NCI-H2081 treated with DMSO at 0.1 percent for 48 hours (cell line): ENCODE measurements at places on chromosomes 1 and 21.

GRCh38 chr1:247118946-247119446, 14.8 kb upstream of the ZNF669 start:
- no peak for DNase-seq

GRCh38 chr1:211813590-211813989, 17.0 kb downstream of the LPGAT1 start:
- no peak for DNase-seq

GRCh38 chr1:21814241-21814918, 2.3 kb downstream of the LDLRAD2 start:
- DNase-seq, result no peak

DNA sequence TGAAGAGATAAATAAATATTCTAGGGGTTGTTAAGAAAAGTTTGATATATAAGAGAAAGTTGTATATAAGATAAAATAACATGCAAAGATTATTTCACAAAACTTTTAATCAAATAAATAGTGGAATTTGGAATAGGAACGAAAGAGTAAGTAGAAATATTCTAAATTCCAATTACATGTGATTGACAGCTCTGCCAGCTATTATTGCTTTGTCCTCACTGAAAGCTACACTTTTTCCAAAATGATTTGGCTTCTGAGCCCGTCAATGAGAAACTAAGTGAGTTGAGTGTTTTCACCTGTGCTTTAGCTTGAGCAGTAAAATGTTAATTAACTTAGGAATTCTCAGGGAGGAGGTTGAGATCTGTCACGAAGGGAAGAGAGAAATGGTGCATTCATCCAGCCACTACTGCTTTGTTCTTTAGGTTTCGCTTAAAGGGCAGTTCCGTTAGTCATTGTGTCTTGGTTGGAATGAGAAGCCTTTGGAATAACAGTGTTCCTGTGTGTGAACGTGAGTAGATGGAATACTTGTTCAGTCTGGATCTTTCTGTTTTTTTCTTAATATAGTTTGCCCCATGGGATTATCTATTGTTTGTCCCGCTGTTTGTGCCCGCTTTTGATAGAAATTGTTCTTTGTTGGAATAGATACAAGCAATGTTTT, 63.3 kb upstream of the CR1L start:
- DNase-seq, result no peak

DNA sequence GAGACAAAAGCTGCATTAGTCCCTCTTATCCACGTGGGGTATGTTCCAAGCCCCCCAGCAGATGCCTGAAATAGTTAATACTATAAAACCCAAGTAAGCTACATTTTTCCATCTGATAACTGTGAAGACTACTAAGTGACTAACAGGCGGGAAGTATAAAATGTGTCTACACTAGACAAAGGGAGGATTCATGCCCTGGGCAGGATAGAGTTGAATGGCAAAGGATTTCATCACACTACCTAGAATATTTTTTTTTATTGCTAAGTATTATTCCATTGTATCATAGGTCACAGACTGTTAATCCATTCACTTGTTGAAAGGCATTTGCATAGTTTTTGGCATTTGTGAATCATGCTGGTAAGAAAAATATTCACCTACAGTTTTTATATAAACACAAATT, 26.4 kb upstream of the CFHR4 start:
- no peak for DNase-seq

GRCh38 chr1:221344693-221345092, 397.2 kb downstream of the DUSP10 start:
- DNase-seq, result no peak

DNA sequence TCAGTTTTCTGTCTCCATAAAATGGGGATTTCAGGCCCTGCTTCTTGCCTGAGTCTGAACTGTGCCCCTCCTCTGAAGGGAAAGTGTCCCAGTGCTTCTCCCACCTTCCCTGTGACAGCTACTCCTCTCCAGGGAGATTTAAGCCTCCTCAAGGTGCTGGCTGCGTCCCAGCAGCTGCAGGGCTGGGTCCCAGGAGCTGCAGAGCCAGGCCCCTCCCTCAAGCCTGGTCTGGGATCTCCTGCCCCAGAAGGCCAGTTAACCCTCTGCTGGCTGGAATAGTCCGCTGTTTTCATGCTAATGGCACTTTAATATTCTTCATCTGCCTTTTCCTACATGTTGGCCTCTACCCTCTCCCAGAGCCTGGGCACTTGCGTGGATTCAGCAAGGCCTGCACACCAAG, 99.0 kb downstream of the PLXNA2 start:
- DNase-seq, result no peak

DNA sequence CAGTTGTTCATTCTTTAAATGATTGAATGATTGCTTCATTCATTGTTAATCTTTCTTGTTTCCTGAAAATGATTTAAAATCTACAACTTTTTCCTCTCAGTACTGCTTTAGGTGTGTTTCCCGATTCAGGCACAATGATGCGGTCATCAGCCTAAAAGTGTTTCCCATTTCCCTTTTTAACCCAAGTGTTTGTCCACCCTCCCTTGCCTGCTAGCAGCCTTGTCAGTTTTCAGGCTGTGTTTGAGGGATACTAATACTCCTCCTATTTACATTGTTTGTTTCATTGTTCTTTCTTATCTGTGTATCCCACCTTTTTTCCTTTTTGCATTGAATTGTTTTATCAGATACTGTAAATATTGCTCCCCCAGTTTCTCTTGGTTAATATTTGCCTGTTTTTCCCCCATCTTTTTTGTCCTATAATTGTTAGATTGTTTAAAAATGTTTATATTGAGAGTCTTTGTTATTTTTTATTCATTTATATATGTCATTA, 131.1 kb downstream of the KIAA0319L start:
- no peak for DNase-seq

DNA sequence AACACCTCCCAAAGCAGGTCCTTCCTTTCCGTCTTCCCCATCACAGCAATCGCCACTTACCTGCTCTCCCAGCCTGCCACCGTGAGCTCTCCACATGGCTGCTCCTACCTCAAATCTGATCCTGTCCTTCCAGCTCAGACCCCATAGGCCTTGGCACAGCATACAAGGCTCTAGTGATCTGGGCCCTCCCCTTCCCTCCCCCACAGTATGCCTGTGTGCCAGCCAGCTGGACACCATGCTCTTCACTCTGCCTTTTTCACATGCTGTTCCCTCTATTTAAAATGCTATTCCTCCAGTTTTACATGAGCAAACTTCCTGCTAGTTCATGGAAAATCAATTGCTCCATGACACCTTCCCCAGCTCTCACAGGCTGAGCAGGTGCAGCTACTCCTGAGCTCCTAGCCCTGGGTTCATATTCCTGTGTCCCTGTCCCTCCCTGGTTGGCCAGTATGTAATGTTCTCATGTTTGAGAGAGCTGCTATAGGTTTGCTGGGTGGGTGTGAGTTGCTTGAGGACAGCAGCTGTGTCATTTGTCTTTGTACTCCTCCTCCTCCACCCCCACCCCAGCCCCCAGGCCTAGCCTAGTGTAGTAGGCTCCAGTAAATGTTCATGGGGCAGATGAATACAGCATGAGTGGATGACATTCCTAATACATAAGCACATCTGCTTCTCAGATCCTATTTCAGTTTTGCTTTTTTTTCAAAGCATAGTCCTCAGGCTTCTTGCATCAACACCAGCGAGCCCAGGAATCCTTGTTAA, 6.3 kb upstream of the TNNT2 start:
- no peak for DNase-seq

- DNase-seq, result no peak
Observed at GRCh38 chr1:235767795-235768194, 98.9 kb downstream of the LYST start.

- no peak for DNase-seq
Observed at GRCh38 chr21:39318091-39318959, 4.9 kb upstream of the BRWD1 start.

DNA sequence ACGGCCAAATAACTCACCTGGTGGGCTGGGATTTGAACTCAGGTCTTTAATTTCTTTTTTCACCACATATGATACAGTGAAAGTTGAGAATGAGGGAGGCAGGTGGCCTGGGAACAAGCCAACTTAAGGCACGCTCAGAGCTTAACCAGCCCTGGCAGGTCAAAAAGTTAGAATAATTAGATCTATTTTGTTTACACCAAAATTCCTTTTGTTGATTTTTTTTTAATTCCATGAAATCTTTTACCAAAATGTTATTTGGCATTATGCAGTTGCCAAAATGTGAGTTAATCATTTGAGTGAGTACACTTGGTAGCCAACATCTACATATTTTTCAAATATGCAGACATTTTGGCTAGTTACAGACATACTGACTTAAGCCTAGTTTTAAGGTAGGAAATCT, 36.8 kb downstream of the LHX8 start:
- DNase-seq, result no peak

- DNase-seq, result no peak
Observed at GRCh38 chr1:200473698-200474371, 64.0 kb upstream of the ZNF281 start.

DNA sequence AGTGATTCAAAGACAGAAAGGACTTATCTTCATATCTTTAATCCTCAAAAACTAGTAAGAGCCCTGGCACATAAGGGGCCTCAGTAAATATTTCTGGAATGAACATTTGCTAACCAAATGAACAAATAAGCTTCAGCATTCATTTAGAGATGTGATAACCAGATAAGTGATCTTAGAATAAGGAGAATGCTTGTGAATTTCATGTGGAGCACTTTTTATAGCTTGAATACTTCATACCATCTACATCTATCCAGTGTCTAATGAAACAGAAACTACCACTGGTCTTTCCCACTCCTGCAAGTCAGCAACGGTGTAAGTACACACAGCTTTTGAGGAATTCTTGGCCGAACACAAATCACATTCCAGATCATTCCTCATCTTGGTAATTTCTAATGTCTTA, 38.5 kb downstream of the EDEM3 start:
- no peak for DNase-seq

- no peak for DNase-seq
Observed at GRCh38 chr1:243733670-243734307, 116.3 kb downstream of the AKT3 start.

GRCh38 chr1:95221306-95221705, 12.7 kb upstream of the RWDD3 start:
- DNase-seq, result no peak

DNA sequence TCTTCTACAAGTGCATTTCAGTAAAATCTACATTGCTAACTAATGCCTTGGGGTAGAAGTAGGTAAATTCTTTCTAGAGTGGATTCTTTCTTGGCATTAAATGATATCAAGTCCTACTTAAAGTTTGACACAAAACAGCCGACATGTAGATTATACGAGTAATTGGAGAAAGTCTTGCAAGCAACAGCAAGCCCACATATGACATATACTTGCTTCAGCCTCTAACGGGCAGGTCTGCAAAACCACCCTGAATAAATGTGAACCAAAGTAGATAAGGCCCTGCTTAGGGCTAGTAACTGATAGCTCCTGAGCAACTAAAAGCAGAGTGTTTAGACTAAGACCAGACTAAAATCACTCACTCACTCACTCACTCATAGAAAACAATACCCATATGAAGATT, 203.2 kb downstream of the LTN1 start:
- DNase-seq, result no peak

GRCh38 chr1:246508897-246509688, 2.0 kb upstream of the SMYD3 start:
- DNase-seq, result no peak

DNA sequence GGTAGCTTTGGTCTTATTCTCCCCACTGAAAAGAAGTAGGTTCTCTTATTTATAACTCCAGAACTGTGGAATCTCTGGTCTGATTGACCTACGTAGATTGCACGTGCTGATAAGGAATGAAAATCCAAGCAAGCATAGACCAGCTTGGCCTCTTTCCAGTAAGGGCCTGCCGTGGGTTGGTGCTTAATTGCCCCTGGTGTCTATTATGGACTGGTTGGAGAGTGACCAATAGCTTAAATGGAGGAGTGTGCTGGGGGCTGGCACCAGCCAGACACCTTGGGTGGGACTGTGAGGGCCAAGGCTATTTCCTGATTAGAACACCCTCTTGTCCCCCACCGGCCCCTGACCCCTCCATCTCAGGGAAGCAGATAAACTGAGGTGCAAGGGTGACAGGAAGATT, 74.0 kb downstream of the TENT5C start:
- DNase-seq, result no peak

DNA sequence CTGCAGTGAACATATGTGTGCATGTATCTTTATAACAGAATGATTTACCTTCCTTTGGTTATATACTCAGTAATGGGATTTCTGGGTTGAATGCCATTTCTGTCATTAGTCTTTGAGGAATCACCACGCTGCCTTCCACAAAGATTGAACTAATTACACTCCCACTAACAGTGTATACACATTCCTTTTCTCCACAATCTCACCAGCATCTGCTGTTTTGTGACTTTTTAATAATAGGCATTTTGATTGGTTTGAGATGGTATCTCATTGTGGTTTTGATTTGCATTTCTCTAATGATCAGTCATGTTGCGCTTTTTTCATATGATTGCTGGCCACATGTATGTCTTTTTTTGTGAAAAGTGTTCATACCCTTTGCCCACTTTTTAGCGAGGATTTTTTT, 680.5 kb downstream of the PTPRC start:
- no peak for DNase-seq

GRCh38 chr1:70071601-70072000, 133.8 kb downstream of the LRRC40 start:
- DNase-seq, result no peak

GRCh38 chr1:222974496-222974895, 159.7 kb downstream of the DISP1 start:
- no peak for DNase-seq

- no peak for DNase-seq
Observed at GRCh38 chr1:234658138-234658537, 48.2 kb upstream of the IRF2BP2 start.

- DNase-seq, result no peak
Observed at GRCh38 chr1:108814343-108815125, 42.4 kb downstream of the AKNAD1 start.

GRCh38 chr1:15742339-15742801, at the start of gene TMEM82:
Gene TMEM82, plus strand, starts transcription at chr1:15742499. Its CDS starts 61 bp downstream, at chr1:15742560.
- DNase-seq, result no peak

DNA sequence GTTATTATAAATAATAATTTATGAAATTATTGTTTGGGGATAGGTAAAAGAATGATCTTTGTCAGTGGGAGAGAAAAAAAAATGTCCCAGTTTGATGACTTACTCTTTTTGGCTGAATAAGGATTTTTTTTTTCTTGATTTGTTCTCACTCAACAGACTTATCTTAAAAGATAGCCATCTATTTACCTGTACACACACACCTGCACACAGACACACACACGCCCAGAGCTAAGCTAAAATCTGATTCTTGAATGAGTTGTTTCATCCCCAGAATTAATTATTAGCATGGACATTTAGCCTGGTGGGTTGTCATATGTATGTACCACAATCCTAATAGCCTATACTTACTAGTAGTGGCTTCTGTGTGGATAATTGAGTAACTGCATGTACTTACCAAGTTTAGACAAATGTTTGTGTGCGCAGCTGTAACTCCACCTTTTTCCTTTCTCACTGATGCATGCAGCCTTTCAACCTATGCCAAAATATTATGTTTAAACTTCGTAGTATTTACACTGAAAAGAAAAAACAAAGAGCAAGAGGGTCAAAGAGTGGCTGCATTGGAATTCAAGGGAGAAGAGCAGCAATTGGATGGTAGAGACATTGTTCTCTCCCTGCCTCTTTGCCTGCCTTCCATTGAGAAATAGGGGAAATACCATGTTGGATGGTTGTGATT, 174.3 kb downstream of the ADGRL2 start:
- peak; percentile 54 for DNase-seq
